T-helper 9 cell (primary cell): ENCODE measurements at places on chromosomes 2 and 18.

GRCh38 chr18:67550872-67551520, 34.5 kb upstream of the DSEL start:
- no peak for DNase-seq

- no peak for DNase-seq
These were observed 41.3 kb upstream of the PPP1R1C start for GRCh38 chr2:181944164-181944913.

DNA sequence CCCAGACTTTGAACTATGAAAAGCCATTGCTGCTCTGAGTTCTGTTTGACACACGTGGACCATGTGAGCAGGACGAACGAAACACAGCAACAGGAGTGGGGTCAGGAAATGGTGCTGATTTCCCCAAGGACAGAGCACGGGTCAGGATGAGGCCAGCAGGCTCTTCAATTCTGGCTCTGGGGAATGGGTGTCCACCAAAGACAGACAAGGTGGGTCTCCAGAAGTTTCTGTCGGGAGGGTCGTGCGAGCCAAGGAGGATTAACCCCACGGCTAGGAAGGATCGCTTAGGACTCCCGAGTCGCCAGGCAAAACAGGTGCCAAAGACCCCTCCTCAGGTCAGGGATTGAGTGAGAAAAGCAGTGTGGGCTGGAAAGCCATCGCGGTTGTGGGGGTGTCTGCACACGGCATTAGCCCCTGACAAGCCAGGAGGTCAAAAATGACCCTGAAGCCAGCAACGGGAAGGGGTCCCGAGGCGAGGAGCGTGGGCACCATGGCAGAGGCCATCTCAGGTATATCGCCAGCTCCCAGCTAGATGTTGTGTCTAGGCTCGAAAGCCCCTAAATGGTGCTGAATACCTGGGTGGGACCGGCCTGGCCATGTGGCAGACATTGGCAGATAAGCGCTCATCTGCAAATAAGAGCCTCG, 213.9 kb upstream of the SALL3 start:
- no peak for DNase-seq

DNA sequence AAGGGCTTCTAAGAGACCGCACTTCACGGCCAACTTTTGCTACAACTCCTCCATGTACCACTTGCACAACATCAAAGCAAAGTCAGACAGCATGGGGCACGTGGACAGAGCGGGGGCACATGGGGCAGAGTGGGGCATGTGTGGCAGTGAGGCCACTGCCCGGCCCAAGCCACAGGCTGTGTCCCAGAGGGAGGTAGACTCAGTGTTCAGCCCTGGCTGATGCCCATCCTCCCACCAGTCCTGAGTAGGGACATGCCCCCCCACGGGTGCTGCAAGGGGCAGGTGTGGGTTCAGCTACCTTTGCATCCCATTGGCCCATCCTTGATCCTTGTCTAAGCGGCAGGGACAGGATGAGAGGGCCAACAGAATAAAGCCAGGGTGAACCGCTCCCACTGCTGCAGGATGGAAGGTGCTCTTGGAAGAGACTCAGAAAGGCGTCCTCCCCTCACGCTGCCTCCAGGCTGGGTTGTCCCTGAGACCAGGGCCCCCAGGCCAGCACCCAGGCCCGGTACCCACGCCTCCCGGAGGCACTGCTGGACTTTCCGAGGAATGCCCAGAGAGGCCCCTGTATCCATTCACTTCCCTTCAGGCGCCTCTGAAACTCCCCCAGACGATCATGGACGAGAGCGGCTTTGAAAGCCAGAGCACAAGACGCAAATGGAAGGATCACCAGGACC, 218.2 kb downstream of the NDUFA10 start:
- DNase-seq = no peak

DNA sequence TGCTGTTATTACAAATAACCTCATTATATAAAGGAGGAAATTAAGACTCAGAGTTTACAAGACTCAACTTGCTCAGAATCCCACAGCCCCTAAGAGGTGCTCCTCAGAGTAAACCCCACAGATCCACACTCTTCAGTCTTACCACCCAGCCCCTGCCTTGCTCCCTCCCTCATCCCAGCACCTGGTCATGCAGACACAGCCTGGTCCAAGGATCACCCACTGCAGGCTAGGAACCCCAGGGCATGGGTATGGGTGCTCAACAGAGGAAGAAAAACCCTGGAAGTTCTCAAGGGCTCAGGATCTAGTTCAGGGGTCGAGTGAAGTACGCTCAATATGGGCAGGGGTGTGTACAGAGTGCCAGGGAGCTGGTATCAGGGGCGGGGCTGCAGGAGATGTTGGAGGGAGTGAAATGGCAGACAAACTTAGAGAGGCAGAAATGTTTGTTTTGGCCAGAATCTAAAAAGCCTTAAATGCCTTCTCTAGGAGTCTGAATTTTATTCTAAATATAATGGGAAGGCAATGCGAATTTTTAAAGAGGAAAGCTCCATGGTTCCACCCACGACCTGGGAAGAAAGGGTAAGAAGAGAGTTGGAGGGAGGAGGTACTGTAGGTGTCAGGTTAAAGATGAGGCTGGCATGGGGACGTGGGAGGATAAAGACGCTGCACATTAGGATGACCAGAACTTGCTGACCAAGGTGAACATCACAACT, 79.1 kb upstream of the MGAT4A start:
- no peak for DNase-seq

GRCh38 chr2:111157071-111157661, 36.5 kb downstream of the BCL2L11 start:
- no peak for DNase-seq

DNA sequence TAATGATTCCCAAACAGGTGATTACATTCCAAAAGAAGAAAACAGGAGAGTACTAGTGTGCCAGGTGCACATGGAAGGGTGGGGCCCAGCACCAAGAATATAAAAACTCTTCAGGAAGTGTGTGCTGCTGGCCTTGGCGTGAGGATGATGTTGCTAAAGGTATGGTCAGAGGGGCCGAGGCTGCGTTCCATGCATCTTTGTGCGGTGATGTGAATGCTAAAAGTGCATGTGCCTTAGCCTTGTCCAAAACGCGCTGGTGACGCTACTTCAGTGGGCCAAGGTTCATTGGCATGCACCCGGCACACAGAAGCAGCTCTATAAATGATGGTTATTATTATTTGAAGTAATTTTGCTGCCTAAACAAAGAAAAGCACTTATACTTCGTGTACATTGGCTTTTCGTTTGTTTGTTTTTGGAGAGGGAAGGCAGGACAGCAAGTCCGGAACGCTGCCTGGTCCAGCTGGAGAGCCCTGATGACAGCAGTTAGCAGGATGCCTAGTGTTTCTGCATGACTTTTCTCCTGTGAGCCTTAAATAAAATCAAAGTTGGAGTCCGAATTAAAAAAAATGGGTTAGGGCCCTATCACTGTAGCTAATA, 2.9 kb downstream of the ALKAL2 start:
- DNase-seq = no peak

DNA sequence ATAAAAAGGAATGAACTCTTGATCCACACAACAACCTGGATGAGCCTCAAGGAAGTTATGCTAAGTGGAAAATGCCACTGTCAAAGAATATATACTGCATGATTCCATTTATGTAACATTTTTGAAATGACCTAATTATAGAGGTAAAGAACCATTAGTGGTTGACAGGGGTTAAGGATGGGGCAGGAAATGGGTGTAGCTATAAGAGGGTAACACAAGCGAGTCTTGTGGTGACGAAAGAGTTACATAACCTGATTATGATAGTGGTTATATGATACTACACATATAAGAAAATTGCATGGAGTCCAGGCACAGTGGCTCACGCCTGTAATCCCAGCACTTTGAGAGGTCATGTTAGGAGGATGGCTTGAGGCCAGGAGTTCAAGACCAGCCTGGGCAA, 346.6 kb upstream of the PKDCC start:
- DNase-seq = no peak

DNA sequence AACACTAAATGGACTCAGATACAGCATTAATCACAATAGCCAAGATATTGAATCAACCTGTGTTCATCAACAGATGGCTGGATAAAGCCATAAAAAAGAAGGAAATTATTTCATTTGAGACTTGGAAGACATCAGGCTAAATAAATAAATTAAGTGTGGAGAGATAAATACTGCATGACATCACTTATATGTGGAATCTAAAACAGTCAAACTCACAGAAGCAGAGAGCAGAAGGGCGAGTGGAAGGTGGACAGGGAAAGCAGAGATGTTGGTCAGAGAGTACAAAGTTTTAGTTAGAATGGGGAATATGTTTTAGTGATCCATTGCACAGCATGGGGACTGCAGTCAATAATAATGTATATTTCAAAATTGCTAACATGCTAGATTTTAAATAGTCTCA, 207.2 kb downstream of the VAPA start:
- DNase-seq = no peak

GRCh38 chr2:161988589-161988988, 85.4 kb downstream of the DPP4 start:
- DNase-seq = no peak

GRCh38 chr18:57930476-57930875, 113.5 kb upstream of the NEDD4L start:
- DNase-seq = no peak

DNA sequence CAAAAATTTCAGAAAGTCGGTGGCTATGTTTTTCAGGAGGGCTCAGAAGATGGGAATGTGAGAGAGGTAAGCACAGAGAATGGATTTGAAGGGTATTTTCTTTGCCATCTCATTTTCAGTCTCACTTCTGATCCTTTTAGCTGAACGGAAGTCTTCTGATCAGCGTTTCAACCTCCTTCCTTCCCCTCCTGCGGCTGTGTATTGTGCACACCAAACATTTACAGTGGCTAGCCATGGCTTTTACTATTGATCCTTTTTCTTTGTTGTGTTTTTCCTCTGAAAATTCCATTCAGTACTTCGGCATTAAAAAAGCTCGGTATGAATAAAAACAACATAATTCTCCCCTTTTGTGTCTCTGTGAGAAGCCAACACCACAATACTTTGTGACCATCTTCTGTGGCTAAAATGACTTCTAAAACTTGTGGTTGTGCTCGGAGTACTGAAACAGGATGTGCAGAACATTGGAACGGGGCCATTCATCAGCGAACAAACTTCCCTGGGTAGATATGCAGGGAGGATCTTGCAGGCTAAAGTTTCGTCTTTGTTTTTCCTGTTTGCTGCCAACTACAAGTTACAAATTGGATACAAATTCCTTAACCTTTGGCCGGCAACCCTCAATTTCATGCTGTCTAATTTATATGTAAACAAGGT, 260.8 kb upstream of the FAM98A start:
- DNase-seq = no peak

- peak; percentile 56 for DNase-seq
These were observed at the start of gene SH3YL1 for GRCh38 chr2:263774-264492. SH3YL1 (minus strand) TSS chr2:264032; CDS start chr2:263984, 48 bp downstream.

- DNase-seq = no peak
These were observed 120.0 kb upstream of the FSIP2 start for GRCh38 chr2:185618625-185619024.

DNA sequence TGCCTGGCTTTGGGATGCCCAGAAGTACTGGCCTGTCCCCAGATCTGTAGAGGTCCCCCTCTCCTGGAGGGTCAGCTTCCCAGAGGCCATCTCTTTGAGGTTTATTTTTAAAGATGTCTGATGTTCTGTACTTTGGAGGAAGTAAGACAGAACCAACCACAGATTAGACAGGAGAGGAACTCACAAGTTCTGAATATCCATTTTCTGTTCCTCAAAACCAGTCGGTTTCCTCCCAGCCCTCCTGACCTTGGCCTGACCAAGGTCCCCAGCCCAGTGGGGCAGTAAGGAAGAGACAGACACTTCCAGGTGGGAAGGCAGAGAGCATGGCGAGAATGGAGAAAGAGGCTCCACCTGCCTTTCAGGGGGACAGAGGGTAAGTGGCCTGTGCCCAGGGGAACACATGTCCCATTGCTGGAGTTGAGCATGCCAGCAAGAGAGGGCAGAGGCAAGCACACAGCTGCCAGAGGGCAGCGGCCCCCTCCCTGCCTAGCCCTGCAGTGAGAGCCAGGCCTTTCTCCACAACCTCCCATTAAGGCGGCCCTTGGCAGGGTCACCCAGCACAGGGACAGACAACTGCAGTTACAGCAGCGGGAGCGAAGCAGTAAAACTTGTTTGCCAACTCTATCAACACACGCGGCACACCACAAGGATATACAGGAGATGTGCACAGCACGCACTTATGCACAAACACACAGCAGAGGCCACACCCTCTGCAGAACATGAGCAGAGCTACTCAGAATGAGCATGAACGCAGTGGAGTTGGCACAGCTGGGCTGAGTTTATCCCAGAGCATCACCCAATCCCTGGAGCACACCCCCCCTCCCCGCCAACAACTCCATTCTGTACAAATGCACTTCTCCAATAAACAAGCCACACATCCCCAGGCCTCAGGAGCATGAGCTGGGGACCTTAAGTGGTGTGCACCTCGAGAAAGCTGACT, 18.5 kb upstream of the SEMA4C start:
- DNase-seq = no peak

DNA sequence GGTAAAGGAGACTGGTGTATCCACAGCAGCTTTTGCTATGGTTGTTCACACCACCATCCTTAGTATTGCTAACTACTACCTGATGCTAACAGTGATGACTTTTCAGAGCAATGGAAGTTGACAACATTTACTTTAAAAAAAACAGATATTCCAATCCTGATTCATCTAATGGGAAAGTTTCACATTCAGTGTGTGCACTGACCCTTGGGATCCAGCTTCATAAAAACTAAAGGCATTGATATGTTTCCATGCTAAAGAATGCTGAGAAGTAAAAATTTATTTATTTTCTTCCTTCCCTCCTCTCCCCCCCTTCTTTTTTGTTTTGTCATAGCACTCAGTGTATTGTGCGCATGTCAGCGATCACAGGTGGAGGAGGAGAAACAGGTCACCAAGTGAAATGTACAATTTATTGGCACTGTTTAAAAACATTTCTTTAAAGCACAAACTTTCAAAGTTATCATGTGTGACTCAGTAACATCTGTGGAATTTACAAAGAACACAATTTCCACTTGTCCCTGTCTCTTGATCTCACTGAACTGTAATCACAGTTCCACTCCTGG, 229.9 kb downstream of the ALK start:
- no peak for DNase-seq

DNA sequence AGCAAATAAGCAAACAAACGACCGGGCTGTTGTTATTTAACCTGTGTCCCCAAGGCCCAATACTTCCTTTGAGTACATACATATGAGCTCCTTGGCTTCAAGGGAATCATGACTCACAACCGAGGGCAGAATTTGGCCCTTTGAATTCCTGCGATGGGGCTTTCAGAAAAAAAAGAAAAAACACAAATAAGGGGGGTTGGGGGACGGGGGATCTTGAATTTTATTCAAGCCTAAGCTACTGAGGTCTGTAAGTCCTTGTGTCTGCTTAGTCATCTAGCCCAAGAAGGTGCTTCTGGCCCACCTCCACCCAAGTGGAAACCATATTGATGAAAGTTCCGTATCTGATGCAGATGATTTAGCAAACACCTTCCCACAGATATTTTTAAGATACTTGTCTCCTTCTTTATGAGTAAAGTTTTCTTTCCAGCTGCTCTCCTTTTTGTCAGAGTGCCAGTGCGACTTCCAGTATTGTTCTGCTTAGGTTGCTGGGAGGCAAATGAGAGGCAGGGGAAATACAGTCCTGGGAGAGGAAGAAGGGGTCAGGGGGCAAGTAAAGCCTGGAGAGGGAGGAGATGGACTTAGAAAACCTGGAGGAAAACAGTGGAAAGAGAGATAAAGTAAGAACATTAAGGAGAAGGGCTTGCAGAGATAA, 169.6 kb downstream of the ZEB2 start:
- DNase-seq = no peak
